ENCODE measurements at places on chromosomes 6 and 20. TPM values are rescaled to one million over a fixed set of nuclear protein-coding genes. Genes with fewer than 3 reads are reported as not detected.

Gene CYP39A1
- total RNA-seq, result 7.8 TPM

DNA sequence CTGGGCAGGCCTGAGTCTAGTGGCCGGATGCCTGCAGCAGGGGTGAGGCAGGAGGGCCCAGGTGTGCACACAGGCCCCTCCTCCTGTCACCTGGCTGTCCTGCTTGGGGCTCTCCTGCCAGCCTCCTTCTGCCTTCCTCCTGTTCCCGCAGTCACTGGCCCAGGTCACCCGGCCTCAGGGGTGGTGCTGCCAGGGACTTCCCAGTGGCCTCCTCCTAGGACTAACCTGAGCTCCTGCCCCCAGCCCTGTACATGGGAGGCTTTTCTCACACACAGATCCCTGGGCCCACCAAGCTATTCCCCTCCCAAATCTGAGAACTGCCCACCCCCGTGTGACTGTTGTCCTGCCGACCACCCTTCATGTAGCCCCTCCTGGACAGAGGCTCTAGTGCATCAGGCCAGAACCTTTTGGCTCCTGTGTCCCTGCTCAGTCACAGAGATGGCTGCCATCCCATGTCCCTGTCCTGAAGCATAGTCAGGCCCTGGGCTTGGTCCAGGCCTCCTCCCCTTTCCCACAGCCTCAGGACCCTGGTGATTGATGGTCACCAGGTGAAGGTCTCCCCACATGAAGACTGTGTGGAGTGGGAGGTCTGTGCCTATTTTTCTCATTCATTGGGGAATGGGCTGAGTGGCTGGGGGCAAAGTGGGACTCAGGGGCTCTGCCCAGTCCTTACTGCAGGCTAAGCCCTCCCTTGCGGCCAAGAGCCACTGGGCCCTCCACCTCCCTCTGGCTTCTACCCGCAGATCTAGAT lies 1.1 kb upstream of the ULBP1 start:
- no peak for DNase-seq

Gene ARMH2
- not detected for total RNA-seq

DNA sequence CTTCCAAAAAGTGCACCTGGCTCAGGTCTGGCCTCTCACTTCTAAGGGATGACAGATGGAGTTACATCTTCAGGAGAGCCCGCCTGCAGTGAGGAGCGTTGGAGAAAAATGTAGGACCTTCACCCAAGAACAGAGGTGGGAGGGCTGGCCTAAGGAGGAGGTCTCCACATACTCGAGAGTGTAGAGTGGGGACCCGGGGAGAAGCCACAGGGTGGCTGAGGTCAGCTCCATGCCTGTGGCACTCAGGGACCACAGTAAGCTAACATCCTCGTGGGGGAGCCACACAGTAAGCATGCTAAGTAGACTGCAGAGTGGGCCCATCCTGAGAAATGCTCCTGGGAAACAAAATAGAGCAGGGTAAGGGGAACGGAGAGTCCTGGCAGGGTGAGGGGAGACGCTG lies 24.0 kb downstream of the AAR2 start:
- DNase-seq, result no peak

GRCh38 chr20:47784599-47785310 lies 526 bp downstream of the SULF2 start:
- DNase-seq, result no peak

Gene ZBP1
- 2.7 TPM for total RNA-seq

GRCh38 chr20:9578594-9578993 lies 64.2 kb downstream of the LAMP5 start:
- no peak for DNase-seq

Gene TINAG
- total RNA-seq, result not detected

GRCh38 chr6:13561624-13562267 lies 12.7 kb upstream of the SIRT5 start:
- DNase-seq, result no peak

- peak; percentile 88 for DNase-seq
These were observed at the start of gene RNF217 for GRCh38 chr6:124961777-124962638. TSS of gene RNF217 (plus strand) at chr6:124962437. CDS start at chr6:124962545, 108 bp downstream.

DNA sequence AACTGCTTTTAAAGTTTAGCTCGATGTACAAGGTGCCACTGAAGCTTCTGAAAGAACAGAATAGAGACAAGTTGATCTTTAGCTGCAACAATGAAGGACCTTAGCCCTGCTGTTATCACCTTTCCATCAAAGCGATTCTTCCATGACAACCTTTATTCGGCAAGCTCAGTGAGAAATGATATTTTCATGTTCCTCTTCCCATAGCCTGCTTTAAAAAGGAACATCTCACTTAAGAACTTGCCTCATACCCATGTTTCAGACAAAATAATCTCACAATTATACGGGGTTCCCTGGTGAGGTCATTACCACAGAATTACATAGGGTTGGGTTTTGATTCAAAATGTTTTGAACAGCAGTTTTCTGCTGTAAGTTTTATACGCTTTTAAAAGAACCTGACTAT lies 264.2 kb downstream of the THBS2 start:
- DNase-seq, result no peak

DNA sequence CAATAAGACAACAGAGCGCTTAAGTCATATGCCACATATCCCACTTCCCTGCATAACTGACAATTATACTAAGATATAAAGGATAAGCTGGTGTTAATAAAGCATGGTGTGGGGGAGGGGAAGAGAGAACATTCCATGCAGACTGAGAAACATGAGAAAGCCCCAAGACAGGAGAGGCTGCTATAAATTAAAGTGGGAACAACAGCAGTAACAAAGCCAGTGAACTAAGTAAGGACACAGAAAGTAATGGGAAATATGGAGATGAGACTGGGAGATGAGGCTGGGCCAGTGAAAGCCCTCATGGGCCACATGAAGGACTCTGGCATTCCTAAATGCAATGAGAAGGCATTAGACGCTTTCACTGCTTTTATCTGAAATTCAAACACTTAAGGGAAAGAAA lies 41.3 kb downstream of the SESN1 start:
- DNase-seq, result no peak

GRCh38 chr6:75849329-75850025 lies 100.4 kb downstream of the MYO6 start:
- no peak for DNase-seq

Gene CCDC167
- total RNA-seq, result 12.9 TPM

DNA sequence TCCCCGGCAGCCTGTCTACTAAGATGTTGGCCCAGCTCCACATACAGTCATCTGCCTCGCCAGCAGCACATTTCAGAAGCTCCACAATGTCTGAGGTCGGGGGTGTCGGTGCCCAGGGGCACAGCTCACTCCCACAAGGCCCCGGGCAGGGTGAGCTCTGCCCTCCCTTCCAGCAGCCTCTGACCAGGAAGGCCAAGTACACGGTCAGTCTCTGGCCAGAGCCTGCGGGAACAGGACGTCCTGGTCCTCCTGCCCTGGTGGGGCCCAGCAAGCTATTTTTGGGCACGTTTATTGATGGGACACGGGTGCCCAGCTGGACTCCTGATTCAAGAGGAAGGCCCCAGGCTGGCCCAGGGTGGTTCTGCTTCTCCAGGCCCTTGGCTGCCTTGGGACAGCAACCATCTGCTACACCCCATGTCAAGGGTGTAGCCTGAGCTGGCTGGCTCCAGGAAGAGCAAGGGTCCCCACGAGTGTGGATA lies 114.9 kb upstream of the PTPN1 start:
- DNase-seq, result peak; percentile 87

DNA sequence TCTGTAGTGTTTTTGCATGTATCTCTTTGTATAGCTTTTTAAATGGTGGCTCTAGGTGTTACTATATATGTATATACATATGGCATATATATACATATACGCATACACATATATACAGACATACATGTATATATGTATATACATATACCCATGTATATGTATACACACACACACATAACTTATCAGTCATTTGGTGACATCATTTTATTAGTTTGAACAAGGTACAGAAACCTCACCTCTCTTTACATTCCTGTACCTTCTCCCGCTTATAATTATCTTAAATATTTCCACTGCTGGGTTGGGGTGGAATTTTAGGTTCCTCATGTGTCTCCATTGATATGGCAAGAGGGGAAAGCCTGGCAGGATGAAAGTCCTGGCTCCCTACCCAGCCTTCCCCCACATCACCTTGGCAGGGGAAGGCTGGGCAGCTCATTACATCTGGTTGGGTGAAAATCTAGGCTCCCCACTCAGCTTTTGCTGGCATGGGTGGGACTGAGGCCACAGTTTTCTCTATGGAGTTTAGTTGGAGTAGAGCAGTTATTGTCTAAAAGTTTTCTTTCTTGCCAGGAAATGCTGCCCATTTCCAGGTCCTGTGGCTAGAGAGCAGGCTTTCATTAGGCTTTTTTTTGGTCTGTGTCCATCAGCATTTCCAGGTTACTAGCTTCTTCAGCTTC lies 7.6 kb downstream of the GLO1 start:
- DNase-seq, result no peak

Gene SMPDL3A
- 19.6 TPM for total RNA-seq

DNA sequence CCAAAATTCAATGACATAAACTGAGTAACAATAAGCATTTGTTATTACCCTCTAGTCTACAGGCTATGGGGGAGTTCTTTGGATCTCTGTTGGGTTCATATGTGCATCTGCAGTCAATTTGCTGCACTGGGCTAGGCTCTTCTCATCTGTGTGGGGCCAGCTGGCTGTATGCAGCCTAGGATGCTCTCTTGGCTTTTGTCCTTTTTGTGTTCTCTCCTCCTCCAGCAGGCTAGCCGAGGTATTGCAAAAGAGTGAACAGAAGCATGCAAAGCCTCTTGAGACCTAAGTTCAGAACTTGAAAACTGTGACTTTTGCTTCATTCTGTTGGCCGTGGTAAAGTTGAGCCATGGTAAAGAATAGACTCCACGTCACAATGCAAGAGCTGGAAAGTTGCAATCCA lies 62.8 kb upstream of the FOXO3 start:
- DNase-seq, result no peak

DNA sequence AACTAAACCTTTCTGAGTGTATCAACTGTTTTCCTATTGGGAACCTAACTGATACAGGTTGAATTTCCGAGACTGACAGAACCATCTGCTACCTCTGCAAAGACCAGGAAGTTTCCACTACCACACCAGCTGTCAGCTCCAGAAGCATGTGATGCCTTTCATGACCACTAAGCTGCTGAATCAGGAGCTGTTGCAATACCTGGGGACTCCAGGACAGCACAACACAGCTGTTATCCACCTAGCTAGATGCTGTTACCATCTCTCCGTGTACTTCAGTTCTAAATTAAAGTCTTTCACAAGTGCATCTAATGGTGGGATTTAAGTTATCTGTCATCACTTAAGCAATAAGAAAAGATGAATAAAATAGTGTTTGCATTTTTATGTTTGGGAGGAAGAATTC lies 158.2 kb upstream of the IMPG1 start:
- DNase-seq, result no peak

- DNase-seq, result no peak
These were observed 395.0 kb downstream of the CDKAL1 start for GRCh38 chr6:20929283-20929682.

DNA sequence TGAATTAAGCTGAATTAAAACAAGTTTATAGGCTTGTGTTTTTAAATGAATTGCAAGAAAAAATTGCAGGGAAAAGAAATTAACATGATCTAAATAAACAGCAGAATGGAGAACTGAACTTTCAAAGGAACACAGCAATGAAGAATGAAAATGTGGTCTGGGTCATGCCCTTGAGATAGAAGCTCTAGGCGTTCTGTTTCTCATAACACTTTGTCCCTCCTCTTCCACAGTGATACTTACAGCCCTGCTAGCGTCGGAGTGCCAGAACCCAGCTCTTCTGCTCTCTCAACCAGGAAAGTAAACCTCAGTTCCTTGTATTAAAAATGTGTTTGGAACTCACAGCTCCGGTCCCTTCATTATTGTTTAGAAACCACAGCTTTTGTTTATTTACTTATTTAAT lies 11.4 kb downstream of the HMGCLL1 start:
- no peak for DNase-seq

GRCh38 chr6:154878871-154879491 lies 116.1 kb upstream of the TIAM2 start:
- DNase-seq, result no peak

Gene BTBD3
- total RNA-seq, result 31.1 TPM

Gene POU5F1
- total RNA-seq, result 2.8 TPM

GRCh38 chr6:12069891-12070529 lies 57.9 kb downstream of the HIVEP1 start:
- no peak for DNase-seq

GRCh38 chr6:49506569-49507111 lies 6.9 kb downstream of the GLYATL3 start:
- no peak for DNase-seq

- no peak for DNase-seq
These were observed 15.2 kb upstream of the STK35 start for GRCh38 chr20:2086177-2086979.

All from upper lobe of right lung (tissue), 1 donor.